LoVo (cell line): ENCODE measurements at places on chromosomes 16 and 17.

DNA sequence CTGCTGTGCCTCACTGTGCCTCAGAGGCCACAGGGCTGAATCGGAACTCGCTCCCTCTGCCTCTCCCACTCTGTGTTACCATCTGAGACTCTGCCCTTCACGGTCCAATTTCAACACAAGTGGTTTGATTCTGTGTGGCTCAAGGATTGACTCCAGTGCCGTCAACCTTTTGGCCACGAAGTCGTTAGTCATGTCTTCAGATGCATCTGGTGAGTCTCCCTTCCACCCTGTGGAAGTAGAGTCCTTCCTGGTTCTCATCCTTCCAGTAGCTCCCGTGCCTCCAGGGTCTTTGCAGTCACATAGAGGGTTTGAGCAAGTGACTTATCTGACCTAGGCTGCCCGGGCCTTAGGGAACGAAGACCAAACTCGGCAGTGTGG lies 51.2 kb downstream of the PGS1 start:
- DNase-seq, result no peak

DNA sequence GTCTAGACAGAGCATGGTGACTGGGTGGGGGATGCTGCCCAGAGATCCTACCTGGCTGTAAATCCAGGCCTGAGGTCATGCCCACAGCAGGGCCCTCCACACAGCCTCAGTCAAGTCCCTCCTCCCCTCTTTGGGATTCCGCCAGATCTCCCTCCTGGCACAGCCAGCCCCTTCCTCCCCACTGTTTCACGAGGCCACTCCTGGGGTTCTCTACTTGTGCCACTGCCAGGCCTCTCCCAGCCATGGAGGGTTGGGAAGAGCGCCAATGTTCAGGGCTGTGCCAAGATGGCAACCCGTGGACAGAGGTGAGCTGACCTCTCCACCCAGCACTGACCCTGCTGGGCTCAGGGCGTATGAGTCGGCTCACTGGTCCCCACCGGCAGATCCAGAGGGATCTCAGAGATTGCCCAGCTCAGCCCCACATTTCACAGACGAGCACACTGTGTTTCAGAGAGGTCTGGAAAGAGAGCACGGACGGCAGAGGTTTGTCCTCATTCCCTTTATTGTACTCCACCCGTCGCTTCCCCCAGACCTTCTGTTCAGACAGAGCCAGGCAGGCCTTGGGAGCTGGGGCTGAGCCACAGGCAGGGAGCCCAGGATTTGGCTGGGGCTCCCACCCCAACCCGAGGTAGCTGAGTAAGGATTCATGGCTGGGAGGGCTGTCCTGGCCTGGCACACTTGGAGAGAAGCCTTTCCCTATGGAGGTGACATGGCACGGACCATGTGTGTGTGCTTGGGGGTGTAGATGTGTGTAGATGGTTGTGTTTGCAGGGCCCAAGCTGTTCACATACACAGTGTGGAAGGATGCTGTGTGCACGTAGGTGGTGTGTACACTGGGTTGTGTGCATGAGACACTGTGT lies 3.5 kb upstream of the CAMKK1 start:
- no peak for DNase-seq

DNA sequence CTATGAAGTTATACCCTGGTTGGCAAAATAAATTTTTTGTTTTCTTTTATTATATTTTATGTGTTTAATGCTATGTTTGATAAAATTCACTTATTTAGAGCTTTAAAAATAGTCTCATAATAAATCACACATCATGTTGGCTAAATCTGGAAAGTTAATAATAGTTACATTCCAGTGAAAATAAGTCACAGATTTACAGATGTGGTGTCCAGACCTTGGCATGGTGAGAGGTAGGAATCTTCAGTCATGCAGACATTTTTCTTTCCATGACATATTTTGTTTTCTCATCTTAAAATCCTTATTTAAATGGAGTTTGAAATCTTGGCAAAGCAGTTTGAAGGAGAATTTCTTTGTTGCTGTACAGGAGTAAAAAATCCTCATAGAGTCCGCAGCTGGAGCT lies 48.1 kb upstream of the GOSR1 start:
- DNase-seq, result no peak

DNA sequence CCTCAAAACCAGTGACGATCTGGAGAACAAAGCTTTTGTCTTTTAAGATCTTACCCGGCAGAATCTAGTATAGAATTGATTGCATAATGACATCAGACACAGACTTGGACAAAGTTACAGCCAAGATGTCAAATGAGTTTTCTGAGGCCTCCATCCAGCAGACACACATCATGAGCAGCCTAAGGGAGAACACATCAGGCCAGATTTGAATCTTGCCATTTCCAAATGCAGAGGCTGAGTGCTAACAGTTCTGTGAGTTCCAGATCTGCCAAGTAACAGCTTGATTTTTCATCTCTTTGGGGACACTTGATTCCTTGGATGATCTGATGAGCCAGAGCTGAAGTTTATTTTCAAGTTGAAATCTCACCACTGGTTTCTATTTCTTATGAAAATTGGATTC lies 21.0 kb downstream of the NOG start:
- DNase-seq, result no peak

- no peak for DNase-seq
Observed at GRCh38 chr16:27383556-27384243, 18.3 kb upstream of the IL21R start.

GRCh38 chr16:73023320-73023719 lies 24.6 kb downstream of the ZFHX3 start:
- no peak for DNase-seq
